ENCODE measurements at places on chromosomes 5 and 9. TPM values are rescaled to one million over a fixed set of nuclear protein-coding genes. Genes with fewer than 3 reads are reported as not detected.

CA9 gene
- 1.1 TPM for total RNA-seq

CORO2A gene
- total RNA-seq: 1.2 TPM

PIP5K1B gene
- not detected for total RNA-seq

FAM81B gene
- total RNA-seq: not detected

PFN3 gene
- total RNA-seq: not detected

IRX1 gene
- not detected for total RNA-seq

Data from myometrial cell (primary cell).